Pericardium fibroblast (primary cell): ENCODE measurements at places on chromosomes 3 and 15. TPM values are rescaled to one million over a fixed set of nuclear protein-coding genes. Genes with fewer than 3 reads are reported as not detected.

GPR62 gene
- 0.17 TPM in 1 of 2 replicates, not detected in the other for total RNA-seq

P3H2 gene
- total RNA-seq, result 6.5 and 7.6 TPM in 2 replicates

CACNA2D3 gene
- total RNA-seq, result 3.4 TPM in 1 of 2 replicates, not detected in the other

CYP8B1 gene
- total RNA-seq, result not detected in 2 replicates

C3orf20 gene
- total RNA-seq, result 0.09 and 0.35 TPM in 2 replicates

GRAMD2A gene
- 0.12 and 0.26 TPM in 2 replicates for total RNA-seq

IQCF5 gene
- not detected in 2 replicates for total RNA-seq

AMOTL2 gene
- 188 and 284 TPM in 2 replicates for total RNA-seq

TM4SF18 gene
- total RNA-seq, result under 0.01 and 7.1 TPM in 2 replicates

CDAN1 gene
- total RNA-seq, result 10.7 and 11.5 TPM in 2 replicates
